ENCODE measurements at places on chromosomes 6 and 20. TPM values are rescaled to one million over a fixed set of nuclear protein-coding genes. Genes with fewer than 3 reads are reported as not detected.

Gene BPIFB1
- total RNA-seq: 0.26 TPM

DNA sequence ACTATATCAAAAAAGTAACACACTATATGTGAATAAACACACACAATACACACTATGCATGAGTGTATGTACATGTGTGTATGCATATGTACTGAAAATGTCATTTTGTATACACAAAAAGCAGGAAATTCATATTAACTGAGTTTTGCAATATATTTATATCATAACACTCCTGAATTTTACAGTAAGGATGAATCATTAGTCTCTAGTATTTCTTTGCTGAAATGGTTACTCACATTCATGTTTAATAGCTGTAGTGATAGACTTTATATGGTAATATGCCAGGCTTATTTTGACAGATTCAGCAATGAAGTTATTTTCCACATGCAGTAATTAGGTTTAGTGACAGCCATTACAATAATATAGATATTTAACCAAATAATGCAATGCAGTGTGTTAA is 1216.2 kb upstream of the CITED2 start:
- H3K4me3 ChIP-seq: peak overlapping the region; percentile 42
- H3K4me1 ChIP-seq: peaks cover 6% of the 10 kb centered on the region
- H3K27me3 ChIP-seq: peaks cover 5% of the 10 kb centered on the region
- no peak overlapping the region for H3K27ac ChIP-seq
- no peaks in the 10 kb centered on the region for H3K36me3 ChIP-seq

DNA sequence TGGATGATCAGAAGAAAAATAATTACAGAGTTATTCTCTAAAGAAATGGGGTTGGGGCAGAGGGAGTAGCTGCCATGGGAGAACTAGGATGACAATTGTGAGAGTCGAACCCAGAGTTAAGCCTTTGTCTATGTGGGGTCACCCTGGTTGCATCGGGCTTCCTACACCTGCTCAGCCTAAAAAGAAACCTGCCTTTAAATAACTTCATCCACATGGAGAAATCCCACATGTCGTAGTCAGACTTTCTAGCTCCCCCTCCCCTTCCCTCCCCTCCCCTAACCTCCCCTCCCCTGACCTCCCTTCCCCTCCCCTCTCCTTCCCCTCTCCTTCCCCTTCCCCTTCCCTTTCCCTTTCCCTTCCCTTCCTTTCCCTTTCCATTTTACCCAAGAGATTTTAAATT is 14.7 kb downstream of the VIP start:
- H3K27me3 ChIP-seq: no peaks in the 10 kb centered on the region
- no peaks in the 10 kb centered on the region for H3K36me3 ChIP-seq
- H3K4me1 ChIP-seq: no peaks in the 10 kb centered on the region
- H3K4me3 ChIP-seq: no peak overlapping the region

DNA sequence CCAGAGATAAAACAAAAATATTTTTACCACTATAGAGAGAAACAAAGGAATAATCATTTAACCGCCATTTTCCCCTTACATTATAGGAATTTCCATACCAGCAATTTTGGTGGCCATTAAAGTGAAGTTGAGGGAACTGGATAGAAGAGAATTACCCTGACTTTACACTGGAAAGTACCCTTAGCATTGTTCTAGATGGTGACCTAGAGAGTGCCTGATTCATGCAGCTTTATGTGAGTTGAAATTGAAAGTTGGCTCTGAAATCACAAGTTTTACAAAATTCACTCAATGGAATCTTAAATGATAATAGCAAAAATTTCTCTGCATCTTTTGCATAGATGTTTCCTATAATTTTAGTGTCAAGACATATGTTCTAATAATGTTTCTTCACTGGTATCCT is 55.7 kb upstream of the PREP start:
- peaks cover 12% of the 10 kb centered on the region for H3K27me3 ChIP-seq
- no peaks in the 10 kb centered on the region for H3K36me3 ChIP-seq
- no peak for DNase-seq
- H3K4me1 ChIP-seq: no peaks in the 10 kb centered on the region

GRCh38 chr20:49104365-49104648 is 58.2 kb downstream of the CSE1L start:
- H3K27ac ChIP-seq: peak overlapping the region; percentile 12
- H3K4me3 ChIP-seq: no peak overlapping the region
- peaks cover 3% of the 10 kb centered on the region for H3K4me1 ChIP-seq
- peaks cover 63% of the 10 kb centered on the region for H3K36me3 ChIP-seq
- no peaks in the 10 kb centered on the region for H3K27me3 ChIP-seq

Gene RIOK1
- 21.0 TPM for total RNA-seq

Gene RUNX2
- 0.18 TPM for total RNA-seq

Gene SERPINB6
- 147 TPM for total RNA-seq

DNA sequence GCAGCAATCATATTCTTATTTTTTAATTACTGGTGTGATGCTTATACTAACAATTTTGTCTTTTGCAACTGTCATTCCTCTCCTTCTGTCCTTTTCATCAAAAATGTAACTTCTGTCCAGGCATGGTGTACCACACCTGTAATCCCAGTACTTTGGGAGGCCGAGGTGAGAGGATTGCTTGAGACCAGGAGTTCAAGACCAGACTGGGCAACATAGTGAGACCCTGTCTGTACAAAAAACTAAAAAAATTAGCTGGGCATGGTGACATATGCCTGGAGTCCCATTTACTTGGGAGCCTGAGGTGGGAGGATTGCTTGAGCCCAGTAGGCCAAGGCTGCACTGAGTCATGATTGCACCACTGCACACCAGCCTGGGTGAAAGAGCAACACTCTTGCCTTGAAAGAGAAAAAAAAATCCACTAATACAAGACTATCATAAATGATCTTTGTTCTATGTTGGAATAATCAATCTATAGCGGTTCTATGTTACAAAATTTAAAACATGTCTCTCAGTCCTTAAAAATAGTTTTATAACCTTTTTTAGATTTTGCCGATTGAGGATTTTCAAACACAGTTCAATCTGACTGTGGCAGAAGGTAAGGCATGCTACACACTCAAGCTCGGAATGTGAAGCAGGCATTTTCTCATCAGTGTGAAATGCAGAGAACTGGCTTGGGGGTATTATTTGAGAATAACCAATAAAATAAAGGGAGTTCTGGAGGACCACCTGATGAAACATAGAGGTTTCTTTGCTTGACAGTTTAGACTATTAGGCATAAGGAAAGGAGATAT is 70.4 kb downstream of the ENPP1 start:
- no peak for DNase-seq
- no peaks in the 10 kb centered on the region for H3K4me1 ChIP-seq
- no peaks in the 10 kb centered on the region for H3K27me3 ChIP-seq
- H3K4me3 ChIP-seq: no peak overlapping the region

GRCh38 chr6:22249711-22250350 is 47.0 kb downstream of the PRL start:
- H3K27me3 ChIP-seq: no peaks in the 10 kb centered on the region
- no peak for DNase-seq
- H3K4me1 ChIP-seq: peaks cover 9% of the 10 kb centered on the region
- peak overlapping the region; percentile 50 for H3K4me3 ChIP-seq

GRCh38 chr6:43945768-43946080 is 175.7 kb downstream of the VEGFA start:
- peak overlapping the region; percentile 19 for H3K4me3 ChIP-seq
- H3K36me3 ChIP-seq: no peaks in the 10 kb centered on the region
- peaks cover 16% of the 10 kb centered on the region for H3K4me1 ChIP-seq
- DNase-seq: no peak
- no peak overlapping the region for H3K27ac ChIP-seq

Gene PSMB9
- 0.43 TPM for total RNA-seq

- no peaks in the 10 kb centered on the region for H3K27me3 ChIP-seq
- no peak overlapping the region for H3K4me3 ChIP-seq
- peak; percentile 49 for DNase-seq
- H3K27ac ChIP-seq: no peak overlapping the region
Observed at GRCh38 chr6:73969971-73970970, 274.3 kb downstream of the CD109 start.

- H3K4me3 ChIP-seq: no peak overlapping the region
- no peak for DNase-seq
- no peaks in the 10 kb centered on the region for H3K27me3 ChIP-seq
- H3K36me3 ChIP-seq: no peaks in the 10 kb centered on the region
- H3K4me1 ChIP-seq: no peaks in the 10 kb centered on the region
- no peak overlapping the region for H3K27ac ChIP-seq
Observed at GRCh38 chr6:68868646-68869045, 233.6 kb downstream of the ADGRB3 start.

DNA sequence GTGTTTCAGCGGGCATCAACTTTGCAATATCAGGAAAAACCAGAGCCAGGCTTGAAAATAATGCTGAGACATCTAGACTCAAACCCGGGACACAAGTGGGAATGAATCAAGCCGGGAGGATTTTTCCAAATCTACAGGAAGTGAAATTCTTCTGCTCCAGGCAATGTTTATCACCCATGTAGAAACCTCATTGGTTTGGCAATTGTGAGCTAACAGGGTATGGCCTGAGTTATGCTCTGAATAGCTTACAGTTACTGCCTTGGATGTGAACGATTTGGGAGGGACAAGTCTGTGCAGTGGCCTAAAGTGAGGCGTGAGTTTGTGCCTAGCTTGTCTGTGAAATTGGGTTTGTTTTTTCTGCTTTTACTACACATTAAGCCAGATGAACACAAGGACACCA is 87.4 kb downstream of the PCSK2 start:
- no peaks in the 10 kb centered on the region for H3K36me3 ChIP-seq
- no peak overlapping the region for H3K4me3 ChIP-seq
- H3K27me3 ChIP-seq: no peaks in the 10 kb centered on the region
- no peak for DNase-seq
- no peak overlapping the region for H3K27ac ChIP-seq
- H3K4me1 ChIP-seq: no peaks in the 10 kb centered on the region
